ENCODE measurements at places on chromosomes 6 and 20.

GRCh38 chr20:50543326-50543725 is 33.1 kb downstream of the PTPN1 start:
- DNase-seq: no peak

DNA sequence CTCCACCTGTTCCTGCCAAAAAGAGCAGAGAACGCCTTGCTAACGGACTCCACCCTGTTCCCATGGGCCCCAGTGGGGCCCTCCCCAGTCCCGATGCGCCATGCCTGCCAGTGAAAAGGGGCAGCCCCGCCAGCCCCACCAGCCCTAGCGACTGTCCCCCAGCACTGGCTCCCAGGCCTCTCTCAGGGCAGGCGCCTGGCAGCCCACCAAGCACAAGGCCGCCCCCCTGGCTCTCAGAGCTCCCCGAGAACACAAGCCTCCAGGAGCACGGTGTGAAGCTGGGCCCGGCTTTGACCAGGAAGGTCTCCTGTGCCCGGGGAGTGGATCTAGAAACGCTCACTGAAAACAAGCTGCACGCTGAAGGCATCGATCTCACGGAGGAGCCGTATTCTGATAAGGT is 201.8 kb downstream of the SASH1 start:
- DNase-seq: no peak

DNA sequence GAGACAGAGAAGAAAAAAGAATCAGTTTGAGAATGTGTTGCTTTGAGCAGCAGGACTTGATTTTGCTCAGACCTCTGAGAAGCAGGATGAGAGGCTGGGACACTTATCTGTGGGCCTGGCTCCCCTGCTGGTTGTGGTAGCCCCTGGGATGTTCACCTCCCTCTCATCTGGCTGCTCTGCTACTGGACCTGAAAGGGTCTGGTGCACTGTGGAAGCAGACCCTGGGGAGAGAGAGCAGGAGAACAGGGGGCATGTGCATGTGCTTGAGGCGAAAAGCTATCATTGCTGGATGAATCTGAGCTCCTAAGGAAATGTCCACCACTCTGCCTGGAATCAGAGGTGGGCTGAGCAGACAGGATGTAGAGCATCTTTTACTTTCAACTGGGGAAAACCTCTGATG is 161.1 kb downstream of the SCP2D1 start:
- DNase-seq: no peak

DNA sequence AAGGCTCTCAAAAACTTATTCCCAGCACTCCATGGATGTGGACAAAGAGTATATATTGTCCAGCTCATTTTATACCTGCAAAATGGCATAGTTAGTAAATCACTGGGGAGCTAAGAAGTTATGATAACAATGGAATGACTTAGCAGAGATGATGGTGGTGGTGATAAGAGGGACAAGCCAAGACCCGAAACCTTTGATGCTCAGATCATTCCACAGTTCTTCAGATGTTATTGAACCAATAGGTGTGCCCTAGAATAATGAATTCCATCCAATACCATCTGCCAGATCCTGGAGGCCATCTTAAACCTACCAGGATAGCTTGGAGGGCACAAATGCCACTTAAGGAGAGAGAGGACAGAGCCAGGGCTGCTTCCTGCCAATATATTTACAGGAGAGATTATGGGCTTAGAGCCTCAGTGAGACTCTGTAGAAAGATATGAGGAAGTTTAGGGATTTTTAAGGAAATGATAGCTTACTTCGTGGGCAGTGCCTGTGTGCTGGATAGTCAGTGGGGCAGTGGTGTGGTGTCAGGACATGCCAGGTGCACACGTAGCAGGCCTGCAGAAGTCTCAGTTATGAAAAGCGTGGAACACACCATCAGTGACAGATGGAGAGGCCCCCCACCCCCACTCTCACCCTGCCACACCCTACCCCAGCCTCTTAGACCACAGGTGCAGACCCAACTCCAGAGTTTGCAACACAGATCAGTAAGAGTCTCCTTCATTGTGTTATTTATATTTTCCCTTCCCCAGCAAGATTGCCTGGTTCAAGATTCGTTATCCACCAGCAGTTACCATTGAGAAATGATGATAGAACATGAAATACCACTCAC is 209.7 kb upstream of the SUPT3H start:
- no peak for DNase-seq

DNA sequence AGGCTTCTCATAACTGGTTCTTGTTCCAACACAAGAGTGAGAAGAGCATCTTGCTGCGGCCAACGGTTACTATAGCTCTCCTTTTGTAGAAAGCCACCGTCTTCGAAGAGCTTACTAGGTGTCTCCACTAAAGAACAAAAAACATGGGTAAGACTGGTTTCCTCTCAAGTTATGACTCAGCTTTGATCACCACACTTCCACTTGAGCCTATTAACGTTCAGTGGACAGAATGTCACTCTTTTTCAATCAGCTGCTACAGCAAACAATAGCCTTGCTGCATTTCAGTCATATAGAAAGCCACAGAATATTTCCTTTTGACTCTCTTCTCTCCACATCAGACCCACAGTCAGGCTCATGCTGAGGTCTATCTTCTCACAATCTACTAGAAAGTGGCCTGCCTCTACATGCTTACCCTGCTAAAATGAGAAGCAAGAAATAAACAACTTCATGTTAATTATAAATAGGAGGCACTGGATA is 243.5 kb upstream of the PREP start:
- no peak for DNase-seq

DNA sequence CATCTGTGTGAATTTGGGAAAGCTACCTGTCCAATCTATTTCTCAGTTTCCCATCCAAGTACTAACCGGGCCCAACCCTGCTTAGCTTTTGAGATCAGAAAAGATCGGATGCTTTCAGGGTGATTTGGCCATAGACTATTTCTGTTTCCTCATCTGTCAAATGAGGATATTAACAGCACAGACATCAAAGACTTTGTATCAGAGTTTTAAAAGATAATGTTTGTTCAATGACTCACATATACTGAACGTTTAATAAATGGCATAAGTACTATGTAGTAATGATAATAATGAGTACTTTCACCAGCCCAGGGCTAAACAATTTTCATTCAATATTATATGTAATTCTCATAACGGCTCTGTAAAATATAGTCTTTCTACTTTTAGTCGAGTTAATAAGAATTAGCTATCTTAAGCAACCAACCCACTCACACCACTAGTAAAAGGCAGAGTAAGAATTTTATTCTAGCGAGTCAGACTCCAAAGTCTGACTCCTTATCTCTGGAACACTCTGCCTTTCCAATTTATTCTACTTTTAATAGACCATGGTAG is 216.5 kb downstream of the ARHGAP18 start:
- DNase-seq: no peak

- no peak for DNase-seq
Measured at GRCh38 chr20:22387452-22387851, 196.9 kb downstream of the FOXA2 start.

DNA sequence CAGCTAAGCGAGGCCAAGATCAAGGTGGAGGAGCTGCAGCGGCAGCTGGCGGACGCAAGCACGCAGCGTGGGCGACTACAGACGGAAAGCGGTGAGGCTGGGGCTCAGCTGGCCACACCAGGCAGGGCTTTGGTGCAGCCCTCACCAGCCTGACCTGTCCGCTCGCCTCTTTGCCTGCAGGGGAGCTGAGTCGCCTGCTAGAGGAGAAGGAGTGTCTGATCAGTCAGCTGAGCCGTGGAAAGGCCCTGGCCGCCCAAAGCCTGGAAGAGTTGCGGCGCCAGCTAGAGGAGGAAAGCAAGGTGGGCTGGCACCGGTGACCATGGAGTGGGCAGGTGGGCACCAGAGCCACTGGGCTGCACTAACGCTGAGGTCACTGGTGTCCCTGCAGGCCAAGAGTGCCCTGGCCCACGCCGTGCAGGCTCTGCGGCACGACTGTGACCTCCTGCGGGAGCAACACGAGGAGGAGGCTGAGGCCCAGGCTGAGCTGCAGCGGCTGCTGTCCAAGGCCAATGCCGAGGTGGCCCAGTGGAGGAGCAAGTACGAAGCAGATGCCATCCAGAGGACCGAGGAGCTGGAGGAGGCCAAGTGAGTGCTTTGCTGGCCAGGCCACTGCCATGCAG is 42.8 kb downstream of the MYH7B start:
- DNase-seq: no peak

DNA sequence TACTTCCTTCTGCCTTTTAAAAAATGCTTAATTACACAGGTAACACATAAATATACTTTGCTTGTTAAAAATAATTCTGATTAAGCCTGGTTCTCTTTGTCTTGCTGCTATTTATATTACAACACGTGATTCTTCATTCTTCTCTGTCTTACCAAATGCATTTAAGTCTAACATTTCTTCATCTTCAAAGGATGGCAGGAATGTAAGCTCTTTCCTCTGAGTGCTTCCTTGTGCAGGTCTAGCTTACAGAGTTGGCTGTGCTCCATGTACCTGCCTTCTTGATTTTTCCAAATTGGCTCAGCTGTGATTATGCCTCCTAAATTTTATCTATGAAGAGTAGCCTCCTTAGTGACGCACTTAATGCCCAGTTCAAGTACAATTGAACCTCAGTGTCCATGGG is 44.4 kb downstream of the RNF144B start:
- no peak for DNase-seq

DNA sequence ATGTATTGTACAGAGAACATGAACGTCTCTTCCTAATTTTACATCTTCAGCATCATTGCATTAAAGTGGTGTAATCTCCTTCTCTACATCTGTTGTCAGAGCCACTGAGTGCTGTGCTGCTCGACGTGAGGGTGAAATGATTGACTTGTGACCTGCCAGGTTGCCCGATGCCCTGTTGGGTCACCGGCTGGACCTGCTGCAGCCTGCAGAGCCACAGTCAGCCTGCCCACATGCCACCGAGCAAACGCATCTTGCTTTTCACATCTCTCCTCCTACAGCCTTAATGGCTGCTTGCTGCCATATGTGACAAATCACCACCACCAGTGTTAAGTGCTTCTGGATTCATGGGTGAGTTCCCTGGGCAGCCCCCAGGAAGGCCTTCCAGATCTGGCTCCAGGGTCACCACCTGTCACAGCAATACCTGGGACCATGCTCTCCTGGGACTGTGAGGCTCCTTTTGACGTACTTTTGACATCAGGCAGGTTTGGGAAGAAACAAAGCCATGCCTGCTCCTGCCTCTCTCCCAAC is 80.3 kb downstream of the ASXL1 start:
- no peak for DNase-seq

GRCh38 chr6:1860756-1861348 is 251.1 kb downstream of the FOXC1 start:
- no peak for DNase-seq

DNA sequence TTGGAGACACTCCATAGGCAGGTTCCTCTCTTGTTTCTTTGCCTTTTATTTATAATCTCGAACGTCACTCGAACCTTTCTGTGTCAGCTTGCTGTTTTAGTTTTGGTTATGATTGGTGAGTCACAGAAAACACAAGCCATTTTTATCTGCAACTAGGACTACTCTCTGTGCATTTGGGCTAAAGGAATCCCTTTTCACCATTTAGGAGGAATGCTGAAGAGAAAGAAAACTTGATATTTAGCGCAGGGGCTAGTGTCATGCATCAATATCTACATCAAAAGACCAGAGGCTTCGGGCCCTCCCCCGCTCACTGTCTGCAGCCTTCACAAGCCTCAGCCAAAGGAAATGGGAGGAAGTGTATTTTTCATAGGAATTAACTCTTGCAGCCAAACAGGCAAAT is 507.8 kb upstream of the CITED2 start:
- DNase-seq: no peak

GRCh38 chr6:44056392-44057237 is 70.6 kb downstream of the MRPL14 start:
- DNase-seq: no peak

DNA sequence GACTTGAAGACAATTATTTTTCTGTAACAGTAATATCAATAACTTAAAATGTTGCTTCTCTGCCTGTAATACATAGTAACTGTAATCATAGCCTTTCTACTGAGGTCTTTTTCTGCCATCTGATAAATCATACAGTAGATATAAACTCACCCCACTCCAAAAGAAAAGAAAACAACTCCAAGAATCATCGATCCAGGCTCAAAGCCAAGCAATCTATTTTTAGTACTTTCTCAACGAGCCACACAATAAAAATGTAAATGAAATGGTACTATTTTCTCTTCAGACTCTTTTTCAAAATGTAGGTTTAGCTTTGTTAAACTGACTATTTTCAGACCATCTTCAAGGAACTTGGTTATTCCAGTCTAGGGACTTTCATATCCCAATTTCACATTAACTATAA is 493.3 kb downstream of the ADGRB3 start:
- no peak for DNase-seq

DNA sequence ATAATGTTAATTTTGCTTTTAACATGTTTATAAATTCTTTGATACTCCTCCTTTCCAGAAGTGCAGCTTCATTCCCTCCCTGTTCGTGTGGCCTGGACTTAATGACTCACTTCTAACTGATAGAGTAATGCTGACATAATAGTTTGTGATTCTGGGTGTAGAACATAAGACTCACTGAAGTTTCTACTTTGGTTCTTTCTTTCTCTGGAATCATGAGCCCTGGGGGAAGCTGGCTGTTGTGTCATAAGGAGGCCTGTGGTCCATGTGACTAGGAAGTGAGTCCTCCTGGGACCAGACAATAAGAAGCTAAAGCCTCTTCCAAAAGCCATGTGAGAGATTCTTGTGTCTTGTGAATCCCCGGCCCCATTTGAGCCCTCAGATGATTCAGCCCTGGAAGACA is 30.5 kb upstream of the HLA-G start:
- no peak for DNase-seq

DNA sequence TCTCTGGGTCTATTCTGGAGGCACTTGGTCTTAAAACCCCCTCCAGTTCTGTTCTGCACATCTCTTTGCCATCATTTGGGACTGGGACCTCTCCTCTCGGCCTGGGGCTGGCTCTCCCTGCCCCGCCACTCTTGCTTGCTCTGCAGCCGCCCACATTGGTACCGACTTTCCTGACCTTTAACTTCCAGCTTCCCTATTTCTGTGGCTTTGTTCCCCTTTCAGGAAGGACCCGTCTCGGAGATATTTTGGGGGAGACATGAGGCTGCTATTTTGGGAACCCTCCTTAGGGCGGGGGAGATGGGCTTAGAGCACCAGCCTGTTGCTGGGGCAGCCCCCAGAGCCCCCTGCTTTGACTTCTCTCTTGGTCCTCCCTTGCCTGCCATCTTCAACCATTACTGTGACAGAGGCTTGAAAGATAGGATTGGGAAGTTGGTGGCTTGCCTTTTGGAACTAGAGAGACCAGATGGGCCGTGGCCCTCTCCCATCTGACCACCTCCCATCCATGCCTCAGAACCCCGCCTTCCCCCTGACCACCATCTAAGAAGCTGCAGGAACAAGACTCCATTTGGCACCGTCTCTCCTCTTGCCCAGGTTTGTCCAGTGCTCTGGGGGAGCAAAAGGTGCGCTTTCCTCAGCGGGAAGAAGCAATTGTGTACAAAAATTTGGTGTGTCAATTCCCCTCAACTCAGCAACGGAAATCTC is 914 bp downstream of the TREM2 start:
- DNase-seq: no peak

Data from hematopoietic multipotent progenitor cell treated with erythropoietin and hydrocortisone succinate and interleukin-3 and kit ligand, for 15 days (in vitro differentiated cells).